ENCODE measurements at places on chromosomes 2 and 18.

DNA sequence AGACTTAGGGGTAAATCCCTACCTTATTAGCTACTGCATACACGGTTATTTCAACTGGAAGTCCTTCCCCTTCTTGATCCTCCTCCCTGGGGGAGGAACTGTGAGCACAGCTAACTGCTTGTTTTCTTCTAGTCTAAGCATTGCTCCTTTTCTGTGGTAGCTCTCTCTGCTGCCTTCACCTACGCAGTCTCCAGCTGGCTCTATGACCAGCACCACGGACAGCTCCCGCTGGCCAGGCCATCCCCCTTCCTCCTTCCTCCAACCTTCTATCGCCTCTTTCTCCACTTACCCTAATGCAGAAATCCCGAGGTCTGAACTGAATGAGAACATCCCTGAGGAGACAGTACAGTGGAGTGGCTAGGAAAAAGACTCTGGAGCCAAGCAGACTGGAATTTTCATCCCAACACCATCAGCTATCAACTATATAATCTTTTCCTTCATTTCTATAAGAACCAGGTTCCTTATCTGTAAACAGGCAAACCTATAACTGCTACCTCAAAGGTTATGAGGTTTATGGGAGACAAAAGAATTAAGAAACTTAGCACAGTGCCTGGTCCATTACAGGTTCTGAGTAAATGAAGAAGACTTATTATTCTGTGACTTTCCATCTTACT, 4.7 kb upstream of the CFAP65 start:
- peaks cover 27% of the 10 kb centered on the region for H3K27me3 ChIP-seq
- no peaks in the 10 kb centered on the region for H3K36me3 ChIP-seq
- H3K4me3 ChIP-seq = no peak overlapping the region
- peaks cover 5% of the 10 kb centered on the region for H3K4me1 ChIP-seq

GRCh38 chr2:18682681-18683080, 93.3 kb upstream of the NT5C1B start:
- no peaks in the 10 kb centered on the region for H3K36me3 ChIP-seq
- no peak for DNase-seq

GRCh38 chr2:162092658-162093556, 18.9 kb upstream of the DPP4 start:
- no peak overlapping the region for H3K4me3 ChIP-seq
- H3K36me3 ChIP-seq = no peaks in the 10 kb centered on the region
- H3K4me1 ChIP-seq = peaks cover 10% of the 10 kb centered on the region
- no peak overlapping the region for H3K27ac ChIP-seq
- no peak for DNase-seq

GRCh38 chr2:230000118-230000841, 68.4 kb downstream of the SLC16A14 start:
- no peaks in the 10 kb centered on the region for H3K36me3 ChIP-seq
- peaks cover 5% of the 10 kb centered on the region for H3K4me1 ChIP-seq
- no peaks in the 10 kb centered on the region for H3K27me3 ChIP-seq
- H3K27ac ChIP-seq = no peak overlapping the region

DNA sequence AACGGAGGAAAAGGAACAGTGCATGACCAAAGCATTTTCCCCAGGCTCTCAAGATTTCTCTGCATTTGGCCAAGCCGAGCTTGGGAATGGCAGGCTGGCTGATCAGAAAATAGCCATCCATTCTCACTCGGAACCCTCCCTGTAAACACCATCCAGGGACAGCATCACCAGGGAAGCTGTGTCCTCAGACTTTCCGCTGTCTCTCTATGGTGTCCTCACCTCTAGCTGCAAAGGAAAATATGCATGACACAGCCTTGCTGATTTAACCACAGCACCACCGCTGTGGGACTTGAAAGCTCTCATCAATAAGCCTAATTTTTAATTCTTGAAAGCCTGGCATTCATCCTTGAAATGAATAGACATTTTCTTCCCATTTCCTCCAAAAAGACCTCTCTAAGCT, 311.7 kb downstream of the EIPR1 start:
- no peak for DNase-seq
- H3K36me3 ChIP-seq = no peaks in the 10 kb centered on the region
- no peaks in the 10 kb centered on the region for H3K27me3 ChIP-seq
- no peak overlapping the region for H3K27ac ChIP-seq
- no peak overlapping the region for H3K4me3 ChIP-seq
- no peaks in the 10 kb centered on the region for H3K4me1 ChIP-seq

- H3K36me3 ChIP-seq = peaks cover 3% of the 10 kb centered on the region
- H3K27ac ChIP-seq = no peak overlapping the region
- no peaks in the 10 kb centered on the region for H3K27me3 ChIP-seq
- no peak for DNase-seq
- no peak overlapping the region for H3K4me3 ChIP-seq
Observed at GRCh38 chr2:112787294-112787693, 3.0 kb upstream of the IL1A start.

DNA sequence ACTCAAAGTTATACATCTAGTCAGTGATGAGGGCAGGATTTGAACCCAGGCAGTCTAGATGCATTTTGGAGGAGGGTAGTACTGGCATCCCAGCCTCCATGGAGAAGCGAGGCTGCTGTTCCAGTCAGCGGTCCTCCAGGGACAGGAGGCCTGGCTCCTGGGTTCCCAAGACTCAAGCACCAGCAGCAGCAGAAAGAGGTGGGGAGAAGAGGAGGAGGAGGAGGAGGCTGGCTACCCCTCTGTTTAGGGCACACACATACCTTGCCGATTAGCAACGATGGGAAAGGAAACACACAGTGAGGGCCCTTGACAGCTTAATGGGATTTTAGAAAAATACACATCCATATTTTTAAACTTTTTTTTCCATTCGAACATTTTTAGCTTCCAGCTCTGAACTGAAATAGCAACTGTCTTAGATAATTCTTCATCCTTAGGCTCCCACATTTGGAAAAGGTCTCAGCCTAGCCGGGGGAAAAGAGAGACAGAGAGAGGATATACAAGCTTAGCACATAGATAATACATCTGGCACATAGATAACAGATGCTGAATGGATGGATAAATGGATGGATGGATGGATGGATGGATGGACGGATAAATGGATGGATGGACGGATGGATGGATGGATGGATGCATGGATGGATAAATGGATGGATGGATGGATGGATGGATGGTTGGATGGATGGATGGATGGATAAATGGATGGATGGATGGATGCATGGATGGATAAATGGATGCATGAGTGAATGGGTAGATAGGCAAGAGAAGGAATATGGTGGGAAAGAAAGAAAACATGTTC, 87.9 kb downstream of the LBH start:
- no peak overlapping the region for H3K27ac ChIP-seq
- peaks cover 5% of the 10 kb centered on the region for H3K36me3 ChIP-seq
- H3K27me3 ChIP-seq = no peaks in the 10 kb centered on the region
- no peak for DNase-seq

DNA sequence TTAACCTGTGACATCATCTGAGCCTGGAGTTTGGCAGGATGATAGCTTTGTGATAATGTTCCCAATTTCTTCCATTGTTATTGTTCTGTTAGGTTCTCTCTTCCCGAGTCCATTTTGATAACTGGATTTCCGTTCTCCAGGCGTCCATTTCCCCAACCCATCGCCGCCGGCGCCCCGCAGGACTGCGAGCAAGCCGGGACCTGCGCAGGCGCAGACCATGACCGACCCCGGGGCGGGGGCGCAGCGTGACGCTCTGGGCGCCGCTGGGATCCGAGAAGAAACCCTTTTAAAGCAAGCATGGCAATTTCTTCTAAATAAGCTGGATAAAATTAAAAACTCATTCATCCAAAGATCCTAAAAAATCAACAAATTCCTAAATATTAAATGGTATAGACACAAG, at the start of gene SLC25A52:
SLC25A52 (minus strand) TSS at position 186 of the 400 bp plus-strand sequence. CDS start 219 bp downstream, outside the sequence.
- no peaks in the 10 kb centered on the region for H3K36me3 ChIP-seq
- no peak within 1 kb of the TSS for H3K27ac ChIP-seq
- H3K4me1 ChIP-seq = no peaks in the 10 kb centered on the region
- DNase-seq = no peak
- H3K4me3 ChIP-seq = no peak within 1 kb of the TSS
- no peaks in the 10 kb centered on the region for H3K27me3 ChIP-seq

GRCh38 chr2:203327901-203328759, at the start of gene ABI2:
Gene ABI2, plus strand, starts transcription at chr2:203328394. Its CDS starts 121 bp downstream, at chr2:203328515.
- peaks cover 31% of the 10 kb centered on the region for H3K4me1 ChIP-seq
- H3K27ac ChIP-seq = peak within 1 kb of the TSS; percentile 86
- peak; percentile 72 for DNase-seq
- H3K27me3 ChIP-seq = peaks cover 5% of the 10 kb centered on the region

DNA sequence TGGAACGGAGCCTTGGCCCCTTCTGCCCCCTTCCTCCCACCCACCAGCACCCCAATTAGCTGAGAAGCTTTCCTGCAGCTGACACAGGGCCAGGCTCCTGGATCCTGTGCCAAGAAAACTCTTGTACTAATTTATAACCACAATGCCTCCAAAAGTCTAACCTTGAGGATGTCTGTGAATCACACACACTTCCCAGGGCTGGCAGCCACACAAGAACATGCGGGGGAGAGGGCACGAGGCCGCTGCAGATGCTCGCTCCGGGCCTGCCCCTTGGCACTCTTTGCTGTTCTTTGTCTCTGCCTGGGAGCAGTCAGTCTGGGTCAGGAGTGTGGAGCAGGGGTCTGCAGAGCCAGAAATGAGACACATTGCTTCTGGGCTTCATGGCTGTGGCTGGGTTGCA, 62.7 kb upstream of the KIF5C start:
- no peak overlapping the region for H3K27ac ChIP-seq
- H3K27me3 ChIP-seq = peaks cover 6% of the 10 kb centered on the region
- peaks cover 16% of the 10 kb centered on the region for H3K4me1 ChIP-seq
- no peak overlapping the region for H3K4me3 ChIP-seq
- H3K36me3 ChIP-seq = no peaks in the 10 kb centered on the region
- no peak for DNase-seq

- peaks cover 67% of the 10 kb centered on the region for H3K27me3 ChIP-seq
- DNase-seq = no peak
Observed at GRCh38 chr2:109129356-109129920, 433 bp downstream of the SH3RF3 start.

GRCh38 chr2:236748385-236748784, 178.8 kb downstream of the ACKR3 start:
- H3K27me3 ChIP-seq = peaks cover 3% of the 10 kb centered on the region

DNA sequence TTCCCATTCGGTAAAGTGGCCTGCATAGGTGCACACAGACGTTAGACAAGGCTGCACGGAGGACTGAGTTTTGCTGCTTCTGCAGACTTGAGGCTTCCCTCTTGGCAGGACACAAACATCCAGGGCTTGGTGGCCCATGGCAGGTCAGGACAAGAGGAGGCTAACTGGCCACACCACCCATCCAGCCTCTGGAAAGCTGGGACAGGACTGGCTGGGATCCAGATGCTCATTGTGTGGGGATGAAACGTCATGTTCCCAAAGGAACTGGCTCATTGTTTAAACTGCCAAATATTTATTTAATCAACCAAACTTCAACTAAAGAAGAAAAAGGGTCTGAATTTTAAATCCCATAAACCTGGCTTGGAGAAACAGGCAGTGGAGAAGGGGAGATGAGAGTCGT, 239.1 kb upstream of the EPAS1 start:
- H3K4me3 ChIP-seq = no peak overlapping the region
- H3K27ac ChIP-seq = no peak overlapping the region
- peaks cover 2% of the 10 kb centered on the region for H3K36me3 ChIP-seq
- no peak for DNase-seq
- H3K27me3 ChIP-seq = no peaks in the 10 kb centered on the region

- H3K4me3 ChIP-seq = no peak overlapping the region
- no peak overlapping the region for H3K27ac ChIP-seq
- no peaks in the 10 kb centered on the region for H3K4me1 ChIP-seq
Observed at GRCh38 chr2:124814968-124815745, 790.1 kb downstream of the CNTNAP5 start.

DNA sequence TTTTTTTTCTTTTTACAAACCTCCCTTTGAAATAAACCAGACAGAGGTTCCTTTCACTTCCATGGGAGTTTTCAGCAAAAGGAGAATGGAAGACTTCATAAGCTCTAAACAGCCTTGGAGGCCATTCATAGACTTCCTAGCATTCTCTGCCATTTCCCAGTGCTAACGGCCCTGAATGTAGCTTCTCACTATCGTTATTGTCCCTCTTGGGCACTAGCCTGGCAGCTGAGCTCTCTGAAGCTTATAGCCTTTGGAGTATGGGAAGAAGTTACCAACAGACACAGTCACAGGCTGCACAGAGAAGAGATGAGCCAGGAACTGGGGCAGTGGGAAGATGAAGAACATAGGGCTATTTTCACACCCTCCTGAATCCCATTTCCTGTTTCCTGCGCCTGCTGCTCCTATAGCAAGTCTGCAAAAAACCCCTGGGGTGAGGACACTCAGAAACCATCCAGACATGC, 29.1 kb upstream of the EPC2 start:
- no peak overlapping the region for H3K4me3 ChIP-seq
- no peaks in the 10 kb centered on the region for H3K27me3 ChIP-seq
- DNase-seq = no peak
- no peak overlapping the region for H3K27ac ChIP-seq
- peaks cover 14% of the 10 kb centered on the region for H3K4me1 ChIP-seq

DNA sequence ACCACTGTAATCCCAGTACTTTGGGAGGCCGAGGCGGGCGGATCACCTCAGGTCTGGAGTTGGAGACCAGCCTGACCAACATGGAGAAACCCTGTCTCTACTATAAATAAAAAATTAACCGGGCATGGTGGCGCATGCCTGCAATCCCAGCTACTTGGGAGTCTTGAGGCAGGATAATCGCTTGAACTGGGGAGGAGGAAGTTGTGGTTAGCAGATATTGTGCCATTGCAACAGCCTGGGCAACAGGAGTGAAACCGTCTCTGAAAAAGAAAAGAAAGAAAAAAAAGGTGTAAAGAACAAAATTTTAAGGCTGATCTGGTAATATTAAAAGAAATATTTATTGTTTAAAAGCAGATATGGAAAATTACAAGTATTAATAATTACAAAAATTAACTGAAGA, 29.7 kb downstream of the ZNF804A start:
- DNase-seq = no peak
- no peaks in the 10 kb centered on the region for H3K27me3 ChIP-seq
- H3K4me1 ChIP-seq = no peaks in the 10 kb centered on the region
- H3K27ac ChIP-seq = no peak overlapping the region
- H3K36me3 ChIP-seq = no peaks in the 10 kb centered on the region
- no peak overlapping the region for H3K4me3 ChIP-seq

DNA sequence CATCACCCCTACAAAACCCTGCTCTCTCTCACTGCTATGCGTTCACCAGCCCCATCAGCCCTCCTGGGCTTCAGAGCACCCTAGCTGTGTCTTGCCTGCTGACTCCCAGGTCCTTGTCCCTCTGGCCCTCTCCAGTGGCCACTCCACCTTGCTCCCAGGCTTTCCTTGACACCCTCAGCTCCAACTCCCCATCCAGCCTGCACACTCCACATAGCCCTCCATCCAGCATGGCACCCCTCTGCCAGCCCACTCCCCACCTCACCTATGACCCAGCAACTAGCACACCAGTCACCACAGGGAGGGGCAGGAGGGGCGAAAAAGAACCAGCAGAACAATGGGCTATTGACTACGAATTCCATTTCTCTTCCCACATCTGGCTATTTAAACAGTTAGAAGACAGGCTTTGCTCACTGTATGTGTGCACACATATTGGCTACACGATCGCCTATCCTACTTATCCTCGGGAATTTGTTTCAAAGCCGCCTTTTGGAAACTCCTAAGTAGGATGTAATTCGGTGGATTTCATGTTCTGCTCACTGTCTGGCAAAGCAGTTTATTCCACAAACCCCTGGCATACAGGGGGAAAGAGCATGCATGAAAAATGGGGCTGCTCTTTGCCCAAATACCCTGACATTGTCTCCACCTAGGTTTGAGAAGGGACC, 195.3 kb downstream of the SMAD2 start:
- H3K27me3 ChIP-seq = peaks cover 10% of the 10 kb centered on the region
- H3K27ac ChIP-seq = no peak overlapping the region
- no peak for DNase-seq
- no peaks in the 10 kb centered on the region for H3K4me1 ChIP-seq

GRCh38 chr2:36485521-36485920, 112.4 kb downstream of the FEZ2 start:
- H3K4me3 ChIP-seq = no peak overlapping the region
- H3K27me3 ChIP-seq = no peaks in the 10 kb centered on the region
- H3K27ac ChIP-seq = no peak overlapping the region

Data from T-helper 2 cell treated with Interferon-gamma antibody and Interleukin-4, amounts not matched to agents 5 μg/mL and 100 μg/mL, for 36 hours (primary cell).